ENCODE measurements at places on chromosomes 3 and 15. TPM values are rescaled to one million over a fixed set of nuclear protein-coding genes. Genes with fewer than 3 reads are reported as not detected.

DNA sequence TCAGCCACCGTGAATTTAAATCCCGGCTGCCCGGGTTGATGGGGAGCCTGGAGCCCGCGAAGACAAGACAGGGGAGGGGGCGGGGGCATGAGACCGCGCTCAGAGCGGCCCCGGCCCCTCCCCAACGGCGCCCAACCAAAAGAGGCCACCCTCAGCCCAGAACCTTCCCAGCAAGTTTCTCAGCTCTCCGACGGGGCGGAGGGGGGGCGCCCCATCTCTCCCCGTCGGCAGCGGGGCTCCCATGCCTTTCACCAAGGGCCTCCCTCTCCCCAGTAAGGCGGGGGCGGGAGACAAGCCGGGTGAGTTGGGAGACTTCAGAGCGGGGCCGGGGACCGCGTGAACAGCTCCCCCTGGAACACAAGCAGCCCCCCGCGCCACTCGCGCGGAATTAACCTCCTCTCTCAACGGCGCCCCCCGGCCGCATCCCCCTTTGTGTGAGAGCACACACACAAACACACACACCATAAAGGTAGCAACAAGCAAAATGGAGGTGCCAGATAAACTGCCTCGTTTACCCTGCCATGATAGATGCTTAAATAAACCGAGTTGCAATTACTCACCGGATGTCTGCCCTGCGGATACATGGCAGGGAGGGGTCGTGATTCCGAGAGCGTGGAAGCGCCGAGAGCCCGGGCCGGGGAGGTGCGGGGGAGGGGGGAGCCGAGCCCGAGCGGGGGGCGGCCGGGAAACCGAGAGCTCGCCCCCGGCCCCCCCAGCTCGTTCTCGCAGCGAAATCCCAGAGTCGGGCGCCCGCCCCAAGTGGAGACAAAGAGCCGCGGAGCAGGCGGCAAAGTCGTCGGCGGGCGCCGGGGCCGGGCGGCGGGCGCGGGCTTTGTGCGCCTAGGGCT is 1.3 kb downstream of the TLE3 start:
- peak; percentile 58 for DNase-seq

GRCh38 chr3:152149832-152150231 is 118.9 kb upstream of the MBNL1 start:
- no peak for DNase-seq

- no peak for DNase-seq
These were observed 13.9 kb downstream of the COPG1 start for GRCh38 chr3:129263161-129263910.

DNA sequence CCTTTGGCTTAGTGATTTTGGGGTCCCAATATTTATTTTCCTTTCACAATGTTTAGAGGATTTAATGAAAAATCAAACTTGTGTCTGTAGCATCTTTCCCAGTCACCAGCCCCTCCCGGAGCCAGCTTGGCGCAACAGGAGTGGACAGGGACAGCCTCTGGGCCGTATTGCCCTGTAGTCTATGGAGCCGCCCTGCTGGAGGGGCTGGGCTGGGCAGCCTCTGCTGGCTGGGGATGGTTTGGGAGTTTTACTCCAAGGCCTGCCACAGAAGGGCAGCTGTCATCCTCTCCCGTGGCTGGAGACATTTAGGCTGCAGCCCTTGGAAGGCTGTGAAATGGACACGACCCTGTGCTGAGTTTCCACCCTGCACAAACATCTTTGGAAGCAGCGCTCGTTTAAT is 89.4 kb upstream of the RGMA start:
- no peak for DNase-seq

GRCh38 chr3:29083676-29084075 is 197.2 kb upstream of the RBMS3 start:
- DNase-seq: no peak

DNA sequence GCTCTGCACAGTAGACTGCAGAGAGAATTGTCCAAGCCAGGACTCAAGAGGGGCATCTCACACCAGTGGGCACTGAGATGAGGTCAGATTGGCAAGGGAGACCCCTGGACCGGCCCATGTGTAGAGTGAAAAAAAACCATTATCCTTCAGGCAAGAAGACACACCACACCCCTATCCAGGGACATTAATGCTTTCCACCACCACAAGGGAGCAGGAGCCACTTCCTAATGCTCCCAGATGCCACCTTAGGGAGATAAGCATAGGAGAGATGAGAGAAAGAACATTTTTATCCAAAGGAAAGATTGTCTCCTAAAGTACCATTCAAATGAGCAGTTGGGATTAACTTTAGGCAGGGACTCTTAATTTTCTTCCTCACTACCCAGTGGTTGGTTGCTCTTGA is 109.6 kb upstream of the PTX3 start:
- DNase-seq: no peak

- no peak for DNase-seq
These were observed 287.1 kb downstream of the NAALADL2 start for GRCh38 chr3:175146258-175146657.

- no peak for DNase-seq
These were observed 55.7 kb downstream of the IQSEC1 start for GRCh38 chr3:13017361-13018042.

GRCh38 chr3:61666615-61667330 is 105.4 kb downstream of the PTPRG start:
- DNase-seq: no peak

- DNase-seq: no peak
These were observed 276.9 kb upstream of the IL12A start for GRCh38 chr3:159711560-159712333.

- no peak for DNase-seq
These were observed 234.6 kb upstream of the BCHE start for GRCh38 chr3:166071831-166072230.

GRCh38 chr3:44013967-44014366 is 227.7 kb upstream of the TOPAZ1 start:
- no peak for DNase-seq

DNA sequence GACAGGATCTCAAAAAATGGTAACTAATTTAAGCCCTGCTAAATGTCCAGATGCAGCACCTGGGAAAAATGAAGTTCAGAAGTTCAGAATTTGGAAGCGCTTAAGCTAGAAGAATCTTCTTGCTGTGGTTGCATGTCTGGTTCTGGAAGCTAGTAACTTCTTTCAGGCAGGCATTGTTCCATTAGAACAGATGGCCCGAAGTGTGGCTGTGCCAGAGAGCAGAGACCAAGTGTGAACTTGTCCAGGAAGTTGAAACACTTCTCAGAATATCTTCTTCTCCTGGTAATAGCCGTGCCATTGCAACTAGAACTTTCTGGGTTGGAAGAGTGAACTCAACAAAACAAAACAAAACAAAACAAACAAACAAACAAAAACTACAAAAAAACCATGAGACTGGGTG is 80.0 kb downstream of the MITF start:
- DNase-seq: no peak

- DNase-seq: peak; percentile 63
These were observed 7.2 kb upstream of the SEC22A start for GRCh38 chr3:123194552-123194951.

The PCSK6 gene
- 9.2 TPM for total RNA-seq

The FRMD5 gene
- total RNA-seq: 1.3 TPM

The SETD2 gene
- 33.8 TPM for total RNA-seq

The MOBP gene
- not detected for total RNA-seq

The TMEM89 gene
- not detected for total RNA-seq

The HPS3 gene
- total RNA-seq: 16.9 TPM

The ULK3 gene
- total RNA-seq: 52.4 TPM
